Hepatocyte (in vitro differentiated cells): ENCODE measurements at places on chromosomes 3 and 15. TPM values are rescaled to one million over a fixed set of nuclear protein-coding genes. Genes with fewer than 3 reads are reported as not detected.

DNA sequence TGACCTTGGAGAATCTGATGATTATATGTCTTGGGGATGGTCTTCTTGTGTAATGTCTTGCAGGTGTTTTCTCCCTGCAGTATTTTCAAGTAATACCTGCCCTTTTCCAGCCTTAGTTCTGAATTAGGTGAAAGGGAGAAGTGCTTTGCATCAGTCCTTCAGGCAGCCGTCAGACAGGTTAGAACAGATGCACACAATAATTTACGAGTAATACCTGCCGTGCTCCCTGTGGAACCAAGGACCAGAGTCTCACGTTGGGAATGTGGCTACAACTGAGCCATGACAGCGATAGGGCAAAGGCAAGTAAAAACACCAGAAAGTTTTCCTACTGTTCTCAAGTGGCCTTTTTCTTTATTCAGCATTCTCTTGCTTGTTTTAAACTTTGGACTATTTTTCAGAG, 69.1 kb downstream of the CHCHD6 start:
- DNase-seq, result no peak

- DNase-seq, result no peak
Measured at GRCh38 chr15:68113751-68114150, 59.6 kb downstream of the PIAS1 start.

DNA sequence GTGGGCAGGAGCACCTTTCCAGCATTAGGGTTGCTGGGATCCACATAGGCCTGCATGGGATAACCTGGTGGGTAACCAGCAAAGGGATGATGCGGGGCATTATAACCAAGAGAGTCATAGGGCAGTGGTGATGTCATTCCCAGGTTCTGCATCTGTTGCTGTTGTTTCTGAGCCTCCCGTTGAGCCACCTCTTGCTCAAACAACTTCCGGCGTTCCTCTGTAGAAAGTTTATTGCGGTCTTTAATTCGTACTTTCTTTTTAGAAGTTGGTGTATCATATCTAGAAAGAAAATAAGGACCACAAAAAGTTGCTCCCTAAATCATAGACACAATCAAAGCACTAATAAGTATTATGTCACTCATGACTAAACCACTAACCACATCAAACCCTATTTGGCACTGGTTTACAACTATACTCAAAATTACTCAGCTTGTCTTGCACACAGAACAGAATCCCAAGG, 77.8 kb downstream of the NBEAL2 start:
- no peak for DNase-seq

The LRRC2 gene
- total RNA-seq, result 0.28 and 0.60 TPM in 2 replicates

DNA sequence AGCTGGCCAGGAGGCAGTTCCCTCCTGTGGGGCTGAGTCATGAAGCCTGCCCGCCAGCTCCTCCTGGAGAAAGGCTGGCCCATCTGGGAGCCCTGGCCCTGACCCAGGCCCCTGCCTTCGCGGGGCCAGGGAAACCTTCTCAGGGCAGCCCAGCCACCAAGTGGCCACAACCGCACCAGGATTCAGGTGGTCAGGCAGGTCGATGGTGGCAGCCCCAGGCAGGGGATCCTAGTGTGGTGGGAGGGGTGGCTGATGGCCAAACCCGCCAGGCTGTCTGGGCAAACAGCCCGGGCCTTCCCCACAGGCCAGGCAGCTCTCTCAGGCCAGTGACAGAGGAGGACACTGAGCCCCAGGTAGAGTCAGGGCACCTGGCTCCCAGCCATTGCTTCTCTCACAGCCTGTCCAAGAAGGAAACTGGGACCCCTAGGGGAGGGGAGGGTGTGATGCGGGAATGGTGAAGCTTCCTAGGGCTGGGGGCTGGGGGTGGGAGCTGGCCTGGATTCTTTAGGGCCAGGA, 1.2 kb downstream of the TWF2 start:
- peak; percentile 80 for DNase-seq

The TOMM70 gene
- 65.6 and 75.7 TPM in 2 replicates for total RNA-seq

DNA sequence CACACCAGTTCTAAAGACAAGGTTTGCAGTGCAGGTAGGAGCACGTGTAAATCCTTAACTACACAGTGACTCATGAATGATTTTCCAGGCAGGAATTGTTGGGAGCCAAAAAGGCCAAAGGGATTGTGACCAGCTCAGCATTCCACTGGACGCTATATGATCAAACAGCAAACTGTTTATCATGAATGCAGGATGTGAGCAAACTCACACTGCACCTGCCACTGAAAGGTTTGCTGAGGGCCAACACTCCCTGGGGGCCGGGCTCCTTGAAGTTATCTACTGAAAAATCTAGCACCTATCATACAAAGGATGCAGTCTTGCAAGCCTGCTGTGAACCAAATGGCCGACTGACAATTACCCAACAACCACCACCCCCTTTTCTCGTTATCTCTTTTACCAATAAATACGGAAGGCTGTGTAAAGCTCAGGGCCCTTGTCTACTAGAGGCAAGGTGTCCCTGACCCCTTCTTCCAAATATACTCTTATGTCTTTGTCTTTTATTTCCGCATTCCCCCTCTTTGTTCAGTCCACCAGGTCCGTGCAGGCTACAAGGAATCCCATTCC, 11.5 kb upstream of the DNASE1L3 start:
- peak; percentile 37 for DNase-seq

The HYAL1 gene
- total RNA-seq, result 22.3 and 34.3 TPM in 2 replicates

- DNase-seq, result peak; percentile 39
Measured at GRCh38 chr15:71296315-71296679, 181.0 kb downstream of the THSD4 start.

The MASP1 gene
- total RNA-seq, result 25.1 and 29.0 TPM in 2 replicates

DNA sequence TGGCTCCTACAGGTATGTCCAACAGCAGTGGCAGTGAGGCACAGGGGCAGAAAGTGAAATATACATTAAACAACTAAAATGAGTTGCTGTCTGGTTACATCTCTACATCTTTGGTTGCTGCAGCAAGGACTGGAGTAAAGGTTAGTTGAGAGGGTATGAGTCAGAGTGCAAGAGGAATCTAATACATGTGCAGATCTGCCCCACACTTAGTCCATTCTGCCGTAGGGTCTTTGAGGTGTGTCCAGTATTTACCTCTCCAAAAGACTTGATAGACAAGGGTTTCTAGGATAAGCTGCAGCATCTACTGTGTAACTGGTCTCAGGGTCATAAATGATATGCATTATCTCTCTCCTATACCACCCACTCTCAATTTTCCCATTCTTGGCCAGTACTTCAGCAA, 6.2 kb upstream of the NEDD4 start:
- DNase-seq, result no peak
